T follicular helper cell (primary cell): ENCODE measurements at places on chromosomes 4 and X.

DNA sequence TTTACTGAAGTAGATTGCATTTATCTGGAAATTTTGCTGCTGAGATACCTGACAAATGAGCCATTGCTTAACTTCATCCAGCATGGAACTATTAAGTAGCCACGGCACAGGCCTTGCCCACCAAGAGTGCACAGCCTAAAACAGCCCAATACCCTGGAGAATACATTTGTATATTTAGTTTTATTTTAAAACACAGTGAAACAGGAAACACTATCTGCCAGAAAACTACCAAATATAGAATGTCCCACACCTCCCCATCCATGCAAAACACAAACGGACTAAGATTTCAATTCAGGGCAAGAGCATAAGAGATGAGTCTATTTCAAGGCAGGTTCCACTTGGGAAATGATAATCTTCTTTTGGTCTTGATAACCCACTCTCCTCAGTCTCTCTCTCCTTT, 57.1 kb downstream of the MAML3 start:
- no peak for DNase-seq

DNA sequence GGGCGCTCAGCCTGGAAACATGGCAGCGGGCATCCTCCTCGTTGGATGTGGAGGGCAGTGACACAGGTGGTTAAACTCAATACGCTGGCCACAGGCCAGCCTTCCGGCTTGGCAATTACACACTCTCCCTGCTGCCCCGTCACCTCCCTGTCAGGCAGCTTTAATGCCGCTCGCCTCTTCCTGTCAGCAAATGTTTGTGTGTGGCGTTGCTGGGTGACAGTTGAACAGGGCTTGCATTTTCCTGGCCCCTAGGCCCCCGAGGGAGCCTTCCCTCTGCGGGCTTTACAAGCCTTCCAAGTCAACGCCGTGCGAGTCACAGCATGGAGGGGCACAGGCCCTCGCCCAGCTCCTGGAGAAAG, 620.0 kb downstream of the BCOR start:
- DNase-seq = peak; percentile 7

GRCh38 chr4:130029442-130029841, 933.5 kb downstream of the C4orf33 start:
- DNase-seq = no peak

DNA sequence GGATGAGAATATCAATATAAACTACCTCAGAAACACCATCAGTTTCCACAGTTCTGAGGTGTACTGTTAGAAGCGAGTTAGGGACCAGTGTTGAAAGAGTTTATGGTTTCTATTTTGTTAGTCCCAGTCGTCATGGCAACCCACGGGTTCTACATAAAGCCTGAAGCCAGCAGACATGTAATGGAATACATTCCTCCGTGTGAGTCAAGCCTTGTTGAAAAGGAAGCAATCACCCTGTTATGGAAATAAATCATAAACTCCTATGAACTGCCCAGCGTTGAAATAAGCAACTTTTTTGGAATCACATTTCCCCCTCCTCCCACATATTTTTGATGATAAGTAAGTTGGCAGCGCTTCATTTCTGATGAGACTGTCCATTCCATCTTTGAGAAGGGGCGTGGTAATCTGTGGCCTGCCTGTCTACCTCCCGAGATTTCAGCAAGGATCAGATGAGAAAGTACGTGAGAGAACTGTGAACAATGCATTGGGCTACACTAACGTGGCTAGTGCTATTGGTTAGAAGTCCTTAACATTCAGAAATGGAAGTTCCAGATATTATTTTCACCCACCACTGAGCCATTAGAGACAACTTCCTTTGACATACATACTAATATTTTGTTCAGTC, 40.4 kb upstream of the PDHA1 start:
- DNase-seq = no peak

GRCh38 chr4:54103190-54103574, 3.2 kb downstream of the GSX2 start:
- no peak for DNase-seq

GRCh38 chr4:140790765-140791164, 34.6 kb upstream of the TBC1D9 start:
- DNase-seq = no peak

DNA sequence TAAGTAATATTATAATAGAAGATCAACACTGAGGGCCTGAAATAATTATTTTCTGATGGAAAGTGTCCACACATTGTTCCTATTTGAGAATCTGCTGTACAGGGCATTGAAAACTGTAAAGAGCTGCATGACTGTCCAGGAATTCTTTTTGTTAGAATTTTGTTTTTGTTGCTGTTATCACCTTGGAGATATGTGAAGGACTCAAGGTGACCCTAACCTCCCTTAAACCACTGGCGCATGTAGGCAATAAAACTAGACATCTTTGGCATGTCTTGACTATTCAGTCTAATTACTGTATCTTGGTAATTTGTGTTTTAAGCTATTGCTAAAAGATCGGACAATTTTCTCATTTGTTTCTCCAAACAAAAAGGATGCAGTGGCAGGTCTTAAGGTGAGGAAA, 55.5 kb upstream of the SMIM10 start:
- DNase-seq = no peak

DNA sequence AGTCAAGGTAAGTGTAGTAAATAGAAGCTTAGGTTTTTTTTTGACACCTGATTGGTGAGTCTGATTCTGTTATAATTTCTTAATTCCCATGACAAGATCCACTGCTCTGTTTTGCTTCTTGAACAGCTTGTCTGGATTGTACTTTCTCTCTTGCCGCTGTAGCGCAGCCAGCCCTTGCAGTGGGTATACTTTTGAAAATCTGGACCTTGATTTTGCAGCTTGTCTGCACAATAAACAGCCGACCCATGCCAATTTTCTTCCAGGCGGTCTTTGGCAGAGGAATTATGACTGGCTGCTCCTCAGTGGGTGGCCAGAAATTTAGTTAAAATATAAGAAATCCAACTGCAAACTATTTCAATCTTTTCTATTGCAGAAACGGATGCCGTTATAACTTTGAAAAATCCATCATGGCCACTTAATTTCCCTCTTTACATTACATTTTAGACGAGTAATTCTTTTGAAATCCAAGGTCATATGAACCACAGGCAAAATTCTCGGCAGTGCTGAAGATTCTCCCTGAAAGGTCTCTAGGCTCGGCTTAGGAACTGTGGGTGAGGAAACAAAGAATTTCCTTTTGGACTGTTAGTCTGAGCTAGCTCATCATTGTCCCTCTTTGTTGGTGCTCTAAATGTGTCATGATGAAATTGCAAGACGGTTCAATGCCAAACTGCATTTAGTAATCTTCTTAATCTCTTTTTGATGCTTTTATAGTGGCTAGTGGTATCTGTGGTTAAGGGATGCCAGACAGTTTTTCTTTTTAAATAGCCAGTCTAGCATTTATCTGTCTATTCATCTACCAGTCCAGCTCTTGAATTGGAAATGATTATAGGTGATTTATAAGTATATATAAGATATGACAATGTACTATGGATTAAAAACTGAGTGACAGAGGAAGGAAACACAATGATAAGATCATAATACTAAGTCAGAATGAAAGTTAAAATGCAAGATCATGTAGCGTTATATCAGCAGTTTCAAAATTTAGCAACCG, 31.5 kb upstream of the PTTG2 start:
- DNase-seq = no peak

DNA sequence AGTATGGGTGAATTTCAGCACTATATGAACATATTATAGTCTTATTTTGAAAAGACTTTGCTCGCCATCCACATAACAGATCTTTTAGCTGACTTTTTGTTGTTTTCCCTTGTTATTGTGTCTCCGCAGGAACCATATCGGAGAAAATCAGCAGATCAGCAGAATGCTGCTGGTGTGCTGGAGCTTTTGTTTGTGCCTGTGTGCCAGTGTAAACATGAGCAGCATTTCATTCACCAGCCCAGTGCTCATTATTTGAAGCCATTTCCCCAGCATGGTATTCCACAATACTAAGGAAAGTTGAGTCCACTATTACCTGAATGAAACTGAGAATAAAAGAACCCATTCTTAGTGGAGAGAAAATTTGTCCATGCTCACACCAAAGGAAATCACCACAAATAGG, 261.8 kb upstream of the ARX start:
- no peak for DNase-seq

DNA sequence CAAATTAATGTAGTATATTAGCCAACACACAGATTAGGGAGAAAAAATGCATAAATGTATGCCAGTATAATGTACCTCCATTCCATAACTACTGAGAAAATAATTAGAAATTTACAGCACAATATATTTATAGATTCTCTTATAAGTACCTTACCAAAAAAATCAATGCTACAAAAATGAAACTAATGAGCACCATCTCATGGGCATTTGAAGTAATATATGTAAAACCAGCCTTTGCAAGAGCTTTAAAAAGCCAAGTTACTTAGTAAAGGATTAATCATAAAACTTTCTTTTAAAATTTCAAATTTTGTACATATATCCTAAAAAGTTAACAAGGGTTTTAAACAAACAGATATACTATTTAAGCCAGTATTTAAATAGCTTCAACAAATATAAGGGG, 43.2 kb downstream of the LRBA start:
- DNase-seq = no peak

DNA sequence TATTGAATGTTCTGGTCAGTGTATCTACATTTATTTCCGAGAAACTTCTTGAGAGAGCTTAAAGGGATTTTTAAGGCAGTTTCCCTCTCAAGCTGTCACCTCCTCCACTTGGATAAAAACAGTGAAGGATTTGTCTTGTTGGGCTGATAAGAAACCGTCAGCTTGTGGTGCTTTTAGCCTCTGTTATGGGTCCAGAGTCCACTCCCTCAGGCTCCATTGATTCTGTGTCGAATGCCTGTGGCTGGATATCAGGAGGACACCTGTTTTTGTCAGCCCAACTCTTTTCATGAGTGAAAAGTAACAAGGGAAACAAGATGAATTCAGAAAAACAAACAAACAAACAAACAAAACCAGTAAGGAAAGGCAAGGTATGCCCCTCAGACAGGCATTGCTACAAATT, 12.4 kb downstream of the CLCN4 start:
- no peak for DNase-seq

GRCh38 chrX:99142745-99143144, 1267.3 kb downstream of the PCDH19 start:
- DNase-seq = no peak

DNA sequence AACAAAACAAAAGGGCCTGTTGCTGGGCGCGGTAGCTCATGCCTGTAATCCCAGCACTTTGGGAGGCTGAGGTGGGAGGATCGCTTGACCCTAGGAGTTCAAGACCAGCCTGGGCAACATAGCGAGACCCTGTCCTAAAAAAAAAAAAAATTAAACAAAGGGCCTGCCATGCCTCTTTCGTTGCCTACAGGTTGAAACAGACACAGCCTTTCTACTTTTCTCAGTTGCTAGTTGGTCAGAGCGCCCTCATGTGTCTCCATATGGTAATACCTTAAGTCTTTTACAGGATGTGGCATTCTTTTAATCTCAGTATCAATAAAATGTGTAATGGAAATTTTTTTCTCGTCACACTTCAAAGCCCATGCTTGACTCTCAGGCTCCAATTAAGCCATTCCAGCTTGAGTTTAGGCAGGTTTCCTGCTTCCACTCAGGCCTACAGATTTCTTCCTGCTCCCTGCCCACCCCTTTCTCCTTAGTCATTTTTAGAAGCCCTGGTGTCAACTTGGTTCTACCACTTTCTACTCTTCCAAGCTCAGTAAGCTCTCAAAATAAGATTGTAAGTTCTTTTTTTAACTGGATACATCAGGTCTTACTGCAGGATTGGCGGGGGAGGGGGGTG, 4.6 kb upstream of the SOWAHD start:
- peak; percentile 50 for DNase-seq

DNA sequence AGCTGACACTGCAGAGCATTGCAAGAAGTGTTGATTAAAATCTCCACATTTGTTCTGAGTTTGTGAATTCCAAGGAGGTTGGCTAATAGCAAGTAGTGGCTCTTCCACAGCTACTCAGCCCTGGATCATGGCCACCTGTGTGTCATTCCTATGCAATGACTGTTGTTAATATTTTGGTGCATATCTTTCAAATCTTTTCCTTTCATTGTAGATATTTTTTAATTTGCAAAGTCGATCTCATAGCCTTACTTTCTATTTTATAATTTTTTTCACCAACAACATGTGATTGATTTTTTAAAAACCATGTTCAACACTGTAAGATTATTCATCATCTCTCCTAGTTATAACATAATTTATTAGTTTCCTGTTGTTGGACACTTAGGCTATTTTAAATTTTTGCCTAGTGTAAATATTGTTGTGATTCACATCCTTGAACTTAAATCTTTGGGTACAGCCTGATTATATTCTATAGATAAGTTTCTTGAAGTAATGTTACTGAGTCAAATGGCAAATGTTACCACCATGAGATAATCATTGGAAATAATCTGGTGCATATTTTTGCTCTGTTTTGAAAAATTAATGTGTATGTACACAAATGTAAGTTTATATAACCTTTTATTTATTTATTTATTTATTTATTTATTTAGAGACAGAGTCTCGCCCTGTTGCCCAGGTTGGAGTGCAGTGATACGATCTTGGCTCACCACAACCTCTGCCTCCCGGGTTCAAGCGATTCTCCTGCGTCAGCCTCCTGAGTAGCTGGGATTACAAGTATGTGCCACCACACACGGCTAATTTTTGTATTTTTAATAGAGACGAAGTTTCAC, 17.1 kb upstream of the ARHGAP10 start:
- no peak for DNase-seq

DNA sequence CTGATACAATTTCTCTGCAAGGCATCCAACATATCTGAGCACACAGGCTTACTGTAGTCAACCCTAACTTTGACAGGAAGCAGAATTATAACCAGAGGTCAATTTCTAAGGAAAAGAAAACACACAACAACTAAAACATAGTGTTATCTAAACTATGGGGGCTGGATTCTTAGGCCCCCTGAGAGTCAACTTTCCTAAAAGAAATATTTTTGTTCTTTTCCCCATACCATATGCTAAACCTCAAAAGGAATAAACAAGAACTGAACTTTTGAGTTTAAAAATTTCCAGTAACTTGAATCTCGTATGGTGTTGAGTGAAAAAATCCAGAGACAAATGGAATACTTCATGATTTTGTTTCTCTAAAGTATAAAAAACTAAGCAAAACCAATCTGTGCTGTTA, 42.9 kb downstream of the ATXN3L start:
- DNase-seq = no peak

DNA sequence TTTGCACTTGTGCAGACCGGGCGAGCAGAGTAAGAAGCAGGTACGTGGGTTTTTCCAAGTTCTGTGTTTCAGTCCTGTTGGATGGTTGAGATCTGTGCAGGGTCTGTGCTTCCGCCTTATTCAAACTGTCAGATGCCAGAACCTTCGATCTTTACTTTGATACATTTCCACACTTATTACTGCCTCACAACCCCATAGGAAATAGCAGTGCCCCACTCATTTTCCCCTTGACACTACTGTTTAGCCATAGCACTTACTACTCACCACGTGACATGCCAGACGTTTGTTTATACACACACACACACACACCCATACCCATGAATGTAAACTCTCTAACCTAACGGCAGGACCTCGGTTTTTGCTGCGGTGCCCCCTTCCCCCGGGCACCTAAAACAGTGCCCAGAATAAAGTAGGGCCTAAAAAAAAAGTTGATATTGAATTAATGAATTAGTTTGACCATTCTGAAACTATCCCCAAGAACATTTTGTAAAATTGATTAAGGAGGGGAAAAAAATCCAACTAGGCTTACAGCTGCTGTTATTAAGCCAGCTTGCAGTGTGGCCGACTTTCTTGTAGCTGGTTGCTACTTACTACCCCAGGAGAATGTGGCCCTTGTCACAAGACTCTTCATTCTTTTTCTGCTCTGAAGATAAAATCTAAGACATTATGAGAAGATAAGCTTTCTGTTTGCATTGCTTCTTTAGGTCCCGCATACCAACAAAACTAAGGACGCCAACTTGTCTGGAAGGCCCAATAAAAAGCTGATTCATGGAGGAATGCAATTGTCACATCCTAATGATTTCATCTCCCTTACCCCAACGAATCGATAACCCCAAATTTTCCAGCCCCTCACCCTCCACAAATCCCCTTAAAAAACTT, 704 bp upstream of the SEPSECS start:
- no peak for DNase-seq
